Amygdala (tissue), 56 donors: ENCODE measurements at places on chromosomes 13 and 19.
A peak's percentile ranks its signal among the peaks of the same experiment; 100 is the strongest.

- no peak for DNase-seq
Measured at GRCh38 chr13:45732916-45733315, 30.8 kb downstream of the CBY2 start.

GRCh38 chr19:48997972-48998371 lies 4.3 kb downstream of the RUVBL2 start:
- no peak for DNase-seq

DNA sequence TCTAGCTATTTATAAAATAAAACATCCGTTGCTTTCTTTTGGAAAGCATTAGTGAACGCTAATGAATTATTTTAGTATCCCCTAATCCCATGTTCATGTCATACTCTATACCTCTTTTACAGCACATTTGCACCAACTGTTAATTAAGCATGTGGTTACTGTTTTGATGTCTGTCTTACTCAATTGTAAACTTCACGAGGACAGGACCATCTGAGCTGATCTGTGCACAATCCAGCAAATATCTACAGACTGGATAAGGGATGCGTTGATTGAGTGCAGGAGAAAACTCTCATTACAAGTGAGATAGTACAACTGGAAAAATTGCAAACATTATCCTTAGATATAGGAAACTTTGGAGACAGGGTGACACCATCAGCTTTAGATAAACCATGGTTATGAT lies 201.1 kb downstream of the PCDH20 start:
- no peak for DNase-seq

GRCh38 chr19:55080968-55081769 lies 5.5 kb downstream of the EPS8L1 start:
- no peak for DNase-seq

GRCh38 chr13:43787997-43788396 lies 1.2 kb upstream of the ENOX1 start:
- DNase-seq: peak; percentile 16

GRCh38 chr19:40661616-40662015 lies 28.8 kb downstream of the NUMBL start:
- DNase-seq: no peak

- DNase-seq: no peak
Measured at GRCh38 chr13:30061217-30061616, 210.8 kb upstream of the UBL3 start.

- no peak for DNase-seq
Measured at GRCh38 chr19:23415034-23415433, 19.8 kb upstream of the ZNF91 start.

- no peak for DNase-seq
Measured at GRCh38 chr19:5911366-5911765, 2.7 kb upstream of the CAPS start.

GRCh38 chr19:2337329-2337707 lies 8.8 kb downstream of the SPPL2B start:
- peak; percentile 16 for DNase-seq

GRCh38 chr19:4164262-4164661 lies 10.8 kb downstream of the CREB3L3 start:
- DNase-seq: no peak

DNA sequence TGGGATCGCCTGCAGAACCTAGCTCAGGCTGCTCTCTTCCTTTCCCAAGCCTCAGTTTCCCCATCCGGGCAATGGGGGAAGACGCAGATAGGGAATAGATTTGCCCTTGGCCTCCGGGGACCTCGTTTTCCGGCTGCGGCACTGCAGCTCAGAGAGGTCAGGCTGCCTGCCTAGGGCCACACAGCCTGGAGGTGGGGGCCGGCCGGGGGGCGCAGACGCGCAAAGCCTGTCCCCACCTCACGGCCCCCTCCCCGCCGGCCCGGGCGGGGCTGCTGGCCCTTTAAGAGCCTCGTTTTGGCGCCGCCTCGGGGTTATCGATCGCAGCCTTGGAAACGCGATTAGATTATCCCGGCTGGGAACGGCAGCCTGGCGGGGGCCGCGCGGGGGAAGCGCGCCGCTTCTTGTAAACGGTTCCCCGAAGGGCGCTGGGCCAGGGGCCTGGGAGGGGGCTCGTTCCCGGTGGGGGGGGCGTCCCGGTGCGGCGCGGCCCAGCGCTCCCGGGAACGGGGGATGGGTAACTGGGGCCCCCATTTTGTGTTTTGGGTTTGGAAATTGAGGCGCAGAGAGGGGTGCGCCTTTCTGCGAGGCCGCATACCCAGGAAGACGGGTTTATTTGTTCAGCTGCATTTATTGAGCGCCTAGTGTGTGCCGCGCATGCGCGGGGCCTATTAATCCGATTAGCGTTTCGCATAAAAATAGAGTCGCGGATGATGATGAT lies 23.4 kb upstream of the TCF3 start:
- no peak for DNase-seq

DNA sequence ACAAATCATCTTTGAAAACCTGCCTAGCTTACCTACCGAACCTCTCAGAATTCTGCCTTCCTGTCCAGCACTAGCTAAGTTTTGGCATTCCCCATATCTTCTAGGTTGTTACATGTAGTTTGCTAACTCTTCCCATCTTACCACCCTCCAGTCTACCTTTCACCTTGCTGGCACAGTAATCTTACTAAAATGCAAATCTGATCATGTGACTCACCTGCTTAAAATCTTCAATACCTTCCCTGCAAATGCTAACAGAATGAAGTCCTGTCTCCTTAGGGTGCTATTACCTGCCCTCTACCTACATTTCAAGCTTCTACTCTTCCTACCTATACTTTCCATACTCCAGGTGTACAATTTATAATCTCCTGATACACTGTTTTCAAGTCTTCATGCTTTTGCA lies 30.4 kb downstream of the INTS6 start:
- no peak for DNase-seq

GRCh38 chr13:109955598-109955997 lies 169.2 kb upstream of the IRS2 start:
- no peak for DNase-seq

DNA sequence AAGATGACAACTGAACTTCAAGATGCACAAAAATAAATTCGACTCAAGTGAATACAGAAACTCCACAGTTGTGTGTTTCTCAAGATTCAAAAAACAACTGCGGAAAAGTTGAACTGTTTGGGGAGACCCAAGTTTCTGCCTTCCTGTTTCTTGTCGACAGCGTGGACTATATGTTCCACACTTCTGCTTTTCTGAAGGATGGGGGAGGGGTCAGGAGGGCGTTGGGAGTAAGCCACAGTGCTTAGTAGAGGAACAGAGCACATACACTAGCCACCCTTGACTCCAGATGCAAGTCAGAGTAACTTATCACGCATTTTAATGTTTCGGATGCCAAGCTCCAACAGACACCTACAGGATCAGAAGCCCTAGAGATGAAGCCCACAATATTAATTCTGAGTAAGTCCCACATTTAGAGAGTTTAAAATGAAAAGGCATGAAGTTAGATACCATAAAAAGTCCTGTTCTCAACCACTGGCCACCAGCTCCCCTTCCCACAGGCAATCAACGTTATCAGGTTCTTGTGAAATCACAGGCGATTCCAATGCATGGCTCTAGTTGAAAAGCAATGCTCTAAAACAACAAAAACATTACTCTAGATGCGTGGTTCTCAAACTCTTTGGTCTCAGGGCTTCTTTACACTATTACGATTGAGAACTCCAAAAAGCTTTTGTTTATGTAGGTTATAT lies 4.2 kb downstream of the TUBGCP3 start:
- no peak for DNase-seq

DNA sequence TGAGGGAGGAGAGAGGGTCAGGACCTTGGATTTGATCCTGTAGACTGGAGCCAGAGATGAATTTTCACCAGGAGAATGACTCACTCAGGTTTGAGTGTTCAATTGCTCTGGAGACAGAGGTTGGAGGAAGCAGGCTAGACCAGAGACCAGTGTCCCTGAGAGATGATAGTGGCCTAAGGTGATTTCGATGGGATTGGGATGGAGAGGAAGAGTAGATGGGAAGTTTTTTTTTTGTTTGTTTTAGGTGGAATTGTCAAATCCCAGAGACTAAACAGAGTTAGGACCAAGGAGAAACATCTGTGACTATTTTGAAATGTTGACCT lies 2.3 kb downstream of the CEBPG start:
- no peak for DNase-seq

GRCh38 chr13:83880275-83881139 lies 1.8 kb downstream of the SLITRK1 start:
- no peak for DNase-seq

DNA sequence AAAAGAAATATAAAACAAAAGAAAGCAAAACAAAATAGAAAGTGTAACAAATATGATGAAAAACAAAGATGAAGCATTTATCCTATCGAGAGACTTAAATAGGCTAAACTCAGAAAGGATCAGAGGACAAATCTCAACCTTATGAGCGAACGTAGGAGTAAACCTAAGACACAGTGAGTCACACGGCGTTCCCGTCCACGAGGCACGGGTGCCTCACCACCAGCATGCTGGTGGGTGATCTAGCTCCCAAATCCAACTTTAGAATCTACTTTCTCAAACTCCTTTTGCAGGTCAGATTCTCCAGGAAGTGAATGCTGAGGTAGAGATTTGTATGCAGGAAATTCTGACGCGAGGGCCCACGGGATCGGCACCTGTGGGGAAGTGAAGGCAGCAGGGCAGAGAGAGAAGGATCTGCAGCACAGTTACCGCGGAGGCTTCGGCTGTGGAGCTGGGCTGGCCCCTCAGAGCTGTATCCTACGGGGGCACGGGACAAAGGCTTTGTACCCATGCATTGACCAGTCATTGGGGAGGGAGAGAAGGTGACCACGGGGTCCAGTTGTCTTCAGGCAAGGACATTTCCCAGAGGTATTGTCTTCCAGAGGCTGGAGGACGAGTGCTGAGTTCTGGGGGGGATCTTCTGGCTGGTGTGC lies 7.5 kb upstream of the MIER2 start:
- DNase-seq: no peak

GRCh38 chr19:1829958-1830357 lies 17.9 kb upstream of the ATP8B3 start:
- DNase-seq: no peak

DNA sequence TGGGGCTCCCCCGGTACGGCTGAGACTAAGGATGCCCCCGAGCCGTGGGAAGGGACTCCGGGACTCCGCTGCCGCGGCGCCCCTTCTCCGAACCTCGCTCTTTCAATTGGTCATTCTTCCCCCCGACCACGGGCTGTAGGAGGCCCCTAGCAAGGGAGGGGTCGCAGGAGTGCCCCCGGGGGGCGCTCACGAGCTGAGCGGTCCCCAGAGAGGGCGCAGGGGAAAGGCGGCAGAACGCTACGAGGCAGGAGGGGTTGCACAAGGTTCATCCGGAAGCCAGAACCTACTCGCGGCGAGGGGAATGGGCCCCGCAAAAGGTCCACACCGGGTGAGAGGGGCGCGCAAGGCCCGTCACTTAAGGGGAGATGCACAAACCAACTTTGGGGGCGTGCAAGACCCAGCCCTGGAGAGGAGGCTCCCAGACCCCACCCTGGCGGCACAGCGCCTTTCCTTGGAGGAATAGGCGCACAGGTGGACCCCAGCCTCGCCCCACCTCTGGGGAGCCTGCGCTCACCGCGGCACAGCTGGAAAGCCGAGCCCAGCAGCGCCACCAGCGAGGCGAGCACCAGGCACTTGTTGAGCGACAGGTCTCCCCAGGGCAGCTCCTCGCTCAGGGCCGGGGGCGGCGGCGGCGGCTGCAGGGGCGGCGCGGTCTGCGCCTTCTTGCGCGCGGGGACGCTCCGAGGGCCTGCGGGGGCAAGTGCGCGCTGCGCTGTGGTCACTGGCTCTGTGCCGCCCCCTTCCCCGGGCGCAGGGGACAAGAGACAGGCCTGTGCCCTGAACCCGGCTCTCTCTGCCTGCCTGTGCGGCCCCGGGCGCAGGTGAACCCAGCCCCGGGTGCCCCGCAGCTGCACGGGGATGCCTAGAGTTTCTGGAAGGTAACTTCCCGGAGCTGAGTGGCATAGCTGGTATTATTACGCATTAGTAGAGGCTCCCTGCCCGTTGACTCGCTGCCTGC lies 2.8 kb downstream of the JSRP1 start:
- DNase-seq: no peak

DNA sequence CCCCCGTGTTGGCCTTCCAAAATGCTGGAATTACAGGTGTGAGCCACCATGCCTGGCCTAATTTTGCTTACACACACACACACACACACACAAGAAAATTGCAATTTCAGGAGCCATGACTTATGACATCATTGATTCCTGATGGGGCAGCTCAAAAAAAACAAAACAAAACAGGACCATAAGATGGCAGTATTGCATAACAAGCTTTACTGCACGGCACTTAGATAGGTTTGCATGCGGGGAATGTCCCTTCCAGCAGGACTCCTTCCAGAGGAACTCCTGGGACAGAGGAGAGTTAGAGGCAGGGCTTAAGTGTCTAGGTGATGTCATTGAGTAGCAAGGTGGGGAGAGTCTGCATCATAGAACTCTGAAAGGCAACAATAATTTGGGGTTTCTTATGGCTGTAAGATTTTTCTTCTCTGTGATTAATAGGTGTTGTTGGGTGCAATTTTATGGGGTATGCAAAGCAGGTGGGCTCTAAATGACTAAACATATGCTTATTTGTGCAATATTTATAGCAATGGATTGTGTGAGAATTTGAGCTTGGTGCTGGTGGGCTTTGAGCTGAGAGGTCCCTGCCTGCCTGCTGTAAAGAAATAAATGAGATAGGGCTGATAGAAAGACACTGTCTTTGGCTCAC lies 9.0 kb upstream of the ACSBG2 start:
- DNase-seq: no peak

GRCh38 chr19:16825312-16826052 lies 3.7 kb upstream of the SIN3B start:
- peak; percentile 21 for DNase-seq

- no peak for DNase-seq
Measured at GRCh38 chr13:71803066-71803465, 63.9 kb downstream of the DACH1 start.

DNA sequence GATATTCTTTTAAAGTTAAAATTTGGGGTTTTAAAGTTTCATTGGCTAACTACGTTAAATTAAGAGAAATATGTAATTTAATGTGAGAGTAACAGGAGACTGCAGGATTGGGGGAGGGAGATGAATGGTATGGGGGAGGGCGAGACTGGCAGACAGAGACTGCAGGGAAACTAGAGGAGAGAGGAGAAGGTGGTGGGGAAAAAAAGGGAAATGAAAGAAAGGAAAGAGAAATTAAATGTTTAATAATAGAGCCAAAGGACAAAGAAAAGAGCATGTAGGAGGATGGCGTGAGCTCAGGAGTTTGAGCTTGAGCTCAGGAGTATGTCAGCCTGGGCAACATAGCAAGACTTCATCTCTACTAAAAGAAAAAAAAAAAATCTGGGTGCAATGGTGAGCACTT lies 115.9 kb downstream of the RFC3 start:
- DNase-seq: no peak

DNA sequence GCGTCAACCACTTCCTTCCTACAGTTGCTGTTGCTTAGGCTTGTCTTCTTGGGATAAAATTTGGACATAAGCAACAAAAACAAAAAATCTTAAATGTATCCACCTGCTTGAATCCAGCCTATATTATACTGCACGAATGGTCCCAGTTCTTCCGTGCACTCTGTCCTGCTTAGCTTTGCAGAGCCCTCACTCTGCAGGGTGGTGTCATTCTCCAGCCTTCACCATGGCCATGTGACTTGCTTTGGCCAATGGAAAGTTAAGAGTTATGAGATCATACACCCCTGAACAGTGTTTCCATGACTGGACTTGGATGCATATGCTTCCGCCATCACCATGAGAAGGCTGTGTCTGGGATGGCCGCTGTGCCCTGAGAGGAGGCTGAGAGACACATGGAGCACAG lies 27.4 kb upstream of the SACS start:
- no peak for DNase-seq
